ENCODE measurements at places on chromosomes 1 and 21.
A peak's percentile ranks its signal among the peaks of the same experiment; 100 is the strongest.

GRCh38 chr1:227949954-227950734 is 2.4 kb upstream of the WNT9A start:
- no peak for DNase-seq

DNA sequence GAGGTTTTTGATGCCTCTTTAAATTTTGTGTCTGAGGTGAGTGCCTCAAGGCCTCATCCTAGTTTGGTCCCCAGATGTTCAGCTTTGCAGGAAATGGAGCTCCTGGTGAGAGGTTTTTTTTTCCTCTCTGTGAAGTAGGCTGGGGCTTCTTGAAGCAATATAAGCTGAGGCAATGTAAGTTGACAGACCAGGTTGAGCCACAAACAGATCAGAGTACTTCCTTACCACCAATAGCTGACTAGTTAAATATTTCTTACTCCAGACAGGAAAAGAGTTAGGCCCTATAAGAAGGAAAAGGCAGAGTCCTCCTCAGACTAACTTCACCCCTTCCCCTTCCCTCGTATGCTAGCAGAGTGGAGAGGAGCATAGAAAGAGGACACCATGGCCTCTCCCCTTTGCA is 341.0 kb downstream of the LMO4 start:
- no peak for DNase-seq

DNA sequence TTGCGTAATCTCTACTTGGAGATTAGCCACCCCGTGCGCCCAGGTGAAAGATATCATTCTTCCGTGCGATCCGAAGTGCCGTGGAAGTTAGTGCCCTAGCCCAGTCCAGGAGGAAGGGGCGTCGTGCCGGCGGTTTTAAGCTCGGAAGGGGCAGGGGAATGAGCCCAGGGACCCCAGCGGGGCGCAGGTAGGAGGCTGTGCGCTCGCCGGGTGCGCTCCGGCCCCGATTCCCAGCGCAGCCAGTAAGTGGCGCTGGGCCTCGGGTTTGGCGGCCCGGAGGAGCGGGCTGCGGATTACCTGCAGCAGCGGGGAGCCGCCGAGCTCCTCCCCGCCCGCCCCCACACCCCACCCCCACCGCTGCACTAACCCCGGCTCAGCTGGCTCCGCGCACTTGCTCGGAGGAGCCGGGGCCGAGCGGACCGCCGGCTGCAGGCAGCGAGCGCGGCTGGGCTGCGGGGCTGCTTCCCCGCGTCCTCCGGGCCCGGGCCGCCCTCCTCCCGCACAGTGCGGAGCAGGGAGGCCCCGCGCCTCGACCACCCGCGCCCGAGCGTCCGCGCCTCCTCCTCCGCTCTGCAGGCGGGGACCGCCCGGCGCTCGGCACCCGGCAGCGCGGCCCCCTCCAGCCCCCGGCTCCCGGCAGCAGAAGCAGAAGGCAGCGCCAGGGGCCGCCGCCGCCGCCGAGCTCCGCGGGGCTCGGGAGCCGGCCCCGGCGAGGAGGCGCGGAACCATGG is at the start of gene RYR2:
TSS of gene RYR2 (plus strand) at position 390 of the 731 bp plus-strand sequence. CDS start at position 728, 338 bp downstream.
- no peak for DNase-seq

DNA sequence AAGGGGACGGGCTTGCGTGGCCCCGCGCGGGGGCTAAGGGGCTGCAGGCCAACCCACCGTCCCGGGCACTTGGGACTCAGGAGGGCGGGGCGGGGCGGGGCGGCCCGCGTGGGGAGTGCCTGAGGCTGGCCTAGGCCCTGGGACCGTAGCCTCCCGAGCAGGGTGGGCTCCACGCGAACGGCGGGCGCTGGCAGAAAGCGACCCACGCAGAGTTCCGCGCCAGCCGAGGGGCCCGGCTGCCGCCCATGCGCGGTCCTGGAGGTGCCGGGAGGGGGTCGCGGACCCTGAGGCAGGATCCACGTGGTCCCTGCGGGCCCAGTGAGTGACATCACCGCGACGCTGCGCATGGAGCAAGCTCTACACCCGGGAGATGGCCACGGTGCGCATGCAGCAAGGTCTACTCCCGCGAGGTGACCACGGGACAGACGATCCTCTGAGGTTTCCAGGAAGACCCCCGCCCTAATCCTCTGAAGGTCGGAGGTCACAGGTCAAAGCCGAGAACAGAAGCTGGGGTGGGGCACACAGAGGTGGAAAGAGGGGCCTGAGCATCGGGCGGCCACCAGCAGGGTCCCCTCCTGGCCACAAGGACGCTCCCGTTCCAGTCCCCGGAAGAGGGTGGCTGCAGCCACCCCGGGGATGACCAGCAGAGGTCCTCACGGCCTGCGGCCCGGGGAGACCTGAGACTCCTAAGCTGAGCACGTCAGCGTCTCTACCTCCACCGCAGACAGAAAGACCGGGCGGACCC is 13.5 kb upstream of the SLC19A1 start:
- peak; percentile 52 for DNase-seq

DNA sequence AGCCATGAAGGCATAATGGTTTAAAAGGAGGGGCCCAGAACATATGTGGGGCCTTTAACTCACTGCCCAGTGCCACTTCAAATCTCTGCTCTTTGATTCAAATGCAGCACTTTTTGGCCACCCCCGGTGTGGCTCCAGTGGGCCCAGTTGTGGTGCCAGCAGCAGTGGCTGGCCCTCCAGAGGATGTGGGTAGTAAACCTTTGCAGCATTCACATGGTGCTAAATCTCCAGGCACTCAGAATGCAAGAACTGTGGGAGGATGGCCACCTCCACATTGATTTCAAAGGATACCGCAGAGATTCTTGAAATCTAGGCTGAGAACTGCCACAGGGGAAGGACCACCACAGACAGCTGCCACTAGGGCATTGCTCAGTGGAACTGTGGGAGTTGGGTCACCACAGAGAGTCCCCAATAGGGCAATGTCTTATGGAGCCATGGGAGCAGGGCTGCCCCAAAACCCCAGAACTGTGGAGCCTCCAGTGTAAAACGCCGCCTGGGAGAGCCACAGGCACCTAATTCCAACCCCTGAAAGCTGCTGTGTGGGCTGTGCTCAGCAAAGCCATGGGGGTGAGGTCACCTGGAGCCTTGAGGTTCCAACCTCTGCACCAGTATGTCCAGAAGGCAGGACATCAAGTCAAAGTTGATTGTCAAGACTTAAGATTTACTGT is 6.6 kb upstream of the ADAM30 start:
- DNase-seq = no peak
